ENCODE measurements at places on chromosomes 2 and 18. TPM values are rescaled to one million over a fixed set of nuclear protein-coding genes. Genes with fewer than 3 reads are reported as not detected.

DNA sequence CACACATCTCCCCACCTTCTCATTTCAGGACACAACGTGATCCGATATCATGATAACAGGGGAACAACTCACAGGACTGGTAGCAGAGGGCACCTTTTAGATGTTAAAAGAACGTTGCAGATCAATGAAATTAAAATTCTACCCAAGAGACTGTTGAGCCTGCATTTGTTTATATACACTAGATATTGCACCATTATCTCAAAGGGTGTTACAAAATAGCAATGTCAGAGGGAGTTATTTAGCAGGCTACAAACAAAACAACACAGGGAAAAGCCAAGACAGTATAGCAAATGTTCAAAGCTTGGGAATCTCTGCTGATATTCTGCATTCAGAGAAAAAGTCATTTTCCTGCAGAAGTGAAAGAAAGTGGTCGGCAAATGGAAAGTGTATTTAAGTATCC is 139.5 kb downstream of the MYO5B start:
- DNase-seq: no peak

DNA sequence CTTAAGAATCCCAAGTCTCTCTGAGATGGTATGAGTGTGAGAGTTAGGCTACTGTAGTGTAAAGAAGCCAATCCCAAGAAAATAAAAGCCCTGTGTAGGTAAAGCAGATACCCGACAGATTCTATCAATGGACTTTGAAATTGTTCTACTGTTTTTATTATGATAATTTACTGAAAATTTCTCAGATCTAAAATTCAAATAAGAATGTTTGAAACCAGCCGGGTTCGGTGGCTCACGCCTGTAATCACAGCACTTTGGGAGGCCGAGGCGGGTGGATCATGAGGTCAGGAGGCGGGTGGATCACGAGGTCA is 208.3 kb upstream of the SPRED2 start:
- DNase-seq: no peak

GRCh38 chr2:26555246-26556133 is 77.6 kb upstream of the OTOF start:
- DNase-seq: no peak

SPHKAP gene
- total RNA-seq: 0.05 TPM

DNA sequence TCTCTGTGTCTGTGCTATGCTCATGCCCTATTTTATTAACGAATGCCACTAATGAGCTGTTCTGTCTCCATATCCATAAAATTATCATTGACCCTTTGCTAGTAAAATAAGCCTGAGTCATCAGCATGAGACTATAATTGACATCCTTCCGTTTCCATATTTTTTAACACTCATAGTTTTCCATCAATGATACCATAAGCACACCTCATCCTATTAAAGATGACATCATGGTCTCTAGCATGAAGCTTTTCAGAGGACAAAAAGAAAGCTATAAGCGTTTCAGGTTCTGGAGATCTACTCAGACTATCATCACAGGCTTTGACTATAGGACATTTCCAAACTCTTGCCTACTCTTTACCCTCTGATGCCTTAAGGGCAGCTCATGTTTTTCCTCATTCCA is 1.2 kb upstream of the DSC2 start:
- DNase-seq: no peak

DNA sequence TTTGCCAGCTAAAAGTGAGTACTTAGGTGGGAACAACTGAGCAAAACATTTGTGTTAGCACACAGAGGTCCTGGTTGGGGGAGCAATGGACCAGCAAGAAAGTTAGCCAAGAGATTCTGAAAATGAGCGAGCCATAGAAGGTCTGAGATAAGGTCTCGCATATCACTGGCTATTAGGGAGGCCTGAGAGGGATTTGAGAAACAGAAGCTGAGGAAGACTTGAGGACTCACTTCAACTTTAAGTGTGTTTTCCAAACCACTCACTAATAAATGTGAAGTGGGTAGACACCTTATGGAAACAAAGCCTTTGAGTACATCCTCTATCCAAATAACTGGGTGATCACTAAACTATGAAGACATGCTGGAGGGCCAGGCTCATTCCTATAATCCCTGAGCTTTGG is 958.5 kb downstream of the DPP10 start:
- DNase-seq: no peak

FAP gene
- total RNA-seq: not detected

GRCh38 chr2:100865816-100866460 is 46.0 kb downstream of the NPAS2 start:
- DNase-seq: no peak

CD8B gene
- not detected for total RNA-seq

DNA sequence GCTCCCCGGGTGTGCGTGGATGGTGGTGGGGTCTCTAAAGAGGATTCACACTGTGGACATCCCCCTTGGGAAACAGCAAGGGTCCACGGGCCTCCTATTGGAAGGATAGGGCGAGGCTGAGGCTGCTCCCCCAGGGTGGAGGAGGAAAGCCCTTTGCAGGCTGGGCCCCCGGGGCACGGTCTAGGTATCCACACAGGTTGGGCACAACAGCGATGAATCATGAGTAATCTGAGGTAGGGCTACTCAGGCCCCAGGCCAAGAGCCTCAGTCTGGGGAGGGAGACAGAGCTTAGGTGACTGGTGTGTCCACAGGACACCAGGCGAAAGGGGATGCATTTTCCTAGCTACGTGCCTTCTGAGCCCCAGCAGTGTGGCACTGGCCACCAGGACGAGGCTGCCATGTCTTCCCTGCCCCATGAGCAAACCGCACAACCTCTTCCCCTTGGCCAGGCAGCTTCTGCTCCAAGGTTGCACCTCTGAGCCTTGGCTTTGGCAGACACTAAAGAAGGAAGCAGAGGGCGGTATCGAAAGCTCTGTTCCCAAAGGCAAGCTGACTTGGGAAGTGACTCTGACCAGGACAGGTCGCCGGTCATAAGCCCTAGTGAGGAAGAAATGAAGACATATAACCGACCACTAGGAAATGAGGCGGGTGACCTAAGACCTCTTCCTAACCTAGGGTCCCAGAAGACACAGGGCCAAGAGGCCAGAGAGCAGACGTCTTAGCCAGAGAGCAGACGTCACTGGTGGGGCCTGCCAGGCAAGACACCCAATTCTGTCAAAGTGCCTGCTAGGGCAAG is 14.6 kb upstream of the SEMA4C start:
- DNase-seq: no peak

SKOR2 gene
- total RNA-seq: 0.38 TPM

- no peak for DNase-seq
Observed at GRCh38 chr2:28955467-28955866, 25.6 kb upstream of the TOGARAM2 start.

DNA sequence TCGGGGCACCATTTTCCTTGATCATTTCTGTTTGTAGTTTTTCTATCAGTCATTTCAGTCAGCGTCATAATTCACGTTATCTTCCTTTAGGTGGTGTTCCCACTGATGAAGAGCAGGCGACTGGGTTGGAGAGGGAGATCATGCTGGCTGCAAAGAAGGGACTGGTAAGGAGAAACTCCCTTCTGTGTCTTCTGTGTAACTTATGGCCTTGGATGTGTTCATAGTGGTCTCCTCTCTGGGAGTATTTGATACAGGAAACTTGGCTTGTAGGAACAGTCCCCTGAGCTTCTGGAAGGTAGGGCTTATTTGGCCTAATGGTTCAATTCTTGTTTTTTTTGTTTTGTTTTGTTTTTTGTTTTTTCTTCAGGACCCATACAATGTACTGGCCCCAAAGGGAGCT is 1.1 kb downstream of the COX5B start:
- DNase-seq: no peak

- DNase-seq: no peak
Observed at GRCh38 chr2:129255610-129256313, 723.7 kb upstream of the RAB6C start.

- DNase-seq: no peak
Observed at GRCh38 chr2:241728627-241729026, 5.8 kb upstream of the D2HGDH start.

GRCh38 chr2:111930875-111931274 is 32.5 kb downstream of the MERTK start:
- no peak for DNase-seq

GRCh38 chr2:120914839-120915521 is 179.3 kb downstream of the GLI2 start:
- DNase-seq: peak; percentile 21

ADAM23 gene
- 12.0 TPM for total RNA-seq

CNGA3 gene
- total RNA-seq: 0.10 TPM

SOX11 gene
- 39.4 TPM for total RNA-seq

- DNase-seq: no peak
Observed at GRCh38 chr2:205369813-205370212, 312.5 kb upstream of the NRP2 start.

Data from endothelial cell (in vitro differentiated cells).